Naive thymus-derived CD8-positive, alpha-beta T cell (primary cell): ENCODE measurements at places on chromosomes 2 and 18. TPM values are rescaled to one million over a fixed set of nuclear protein-coding genes. Genes with fewer than 3 reads are reported as not detected.

The RBKS gene
- 1.8 TPM for total RNA-seq

The SCN2A gene
- not detected for total RNA-seq

GRCh38 chr2:14072338-14072737 lies 560.2 kb upstream of the LRATD1 start:
- no peak for DNase-seq

The PTPN18 gene
- total RNA-seq = 42.8 TPM

- DNase-seq = no peak
Measured at GRCh38 chr2:38077431-38077769, 1.4 kb upstream of the CYP1B1 start.

GRCh38 chr2:32925283-32925815 lies 21.4 kb upstream of the LTBP1 start:
- no peak for DNase-seq

GRCh38 chr2:178477443-178478129 lies 814 bp downstream of the FKBP7 start:
- DNase-seq = no peak

DNA sequence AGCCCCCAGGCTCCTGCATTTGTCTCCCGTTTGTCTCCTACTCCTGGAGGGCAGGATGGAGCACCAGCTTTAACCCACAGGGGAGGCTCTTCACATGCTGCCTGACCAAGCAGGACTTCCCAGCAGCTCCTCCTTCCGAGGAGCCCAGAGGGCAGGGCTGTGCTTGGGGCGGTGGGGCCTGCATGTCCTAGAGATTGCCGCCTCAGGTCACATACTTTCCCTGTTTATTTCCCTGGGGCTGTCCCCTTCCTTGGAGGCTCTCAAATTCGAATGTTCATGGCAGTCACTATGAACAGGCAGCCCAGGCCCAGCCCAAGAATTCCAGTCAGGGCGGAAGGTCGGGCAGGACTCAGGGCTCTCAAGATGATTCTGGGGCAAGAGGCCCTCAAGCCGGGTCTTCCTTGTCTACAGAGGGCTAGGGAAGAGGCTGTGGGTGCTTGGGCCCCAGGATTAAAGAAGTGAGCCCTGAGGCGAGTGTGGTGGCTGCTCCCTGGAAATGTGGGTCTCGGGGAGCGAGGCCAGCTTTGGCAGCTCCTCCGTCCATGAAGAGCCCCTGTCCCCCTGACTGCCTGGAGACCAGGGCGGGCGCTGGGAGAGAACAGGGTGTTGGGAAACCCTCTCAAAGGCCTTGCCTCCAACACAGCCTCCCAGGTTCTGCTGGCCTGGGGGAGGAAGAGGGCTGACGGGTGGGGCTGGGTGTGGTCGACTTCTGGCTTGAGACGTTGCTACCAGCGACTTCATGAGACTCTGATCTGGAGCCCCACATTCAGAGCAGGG lies 48.9 kb upstream of the HPCAL1 start:
- DNase-seq = no peak

- DNase-seq = peak; percentile 92
Measured at GRCh38 chr2:113173542-113174375, at the start of gene PSD4. Gene PSD4, plus strand, starts transcription at chr2:113173971. Its CDS starts 8,486 bp downstream, at chr2:113182457.

DNA sequence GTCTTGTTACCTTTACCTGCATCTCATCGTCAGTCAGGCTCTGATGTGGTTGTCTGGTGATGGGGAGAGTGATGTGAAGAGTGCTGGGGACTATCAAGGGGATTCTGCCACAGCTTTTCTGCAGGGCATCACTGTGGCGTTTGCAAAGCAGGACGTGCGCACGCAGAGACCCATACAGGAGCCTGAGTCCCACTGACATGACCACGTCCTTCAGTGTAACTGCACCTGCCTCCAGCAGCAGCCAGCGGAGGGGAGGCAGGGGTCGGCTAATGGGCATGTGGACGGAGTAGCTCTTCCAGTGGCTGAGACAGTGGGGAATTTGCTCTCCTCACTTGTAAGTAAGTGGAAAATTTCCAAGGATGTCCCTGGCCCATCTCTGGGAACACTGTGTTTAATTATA lies 6.5 kb downstream of the ALKAL2 start:
- no peak for DNase-seq

DNA sequence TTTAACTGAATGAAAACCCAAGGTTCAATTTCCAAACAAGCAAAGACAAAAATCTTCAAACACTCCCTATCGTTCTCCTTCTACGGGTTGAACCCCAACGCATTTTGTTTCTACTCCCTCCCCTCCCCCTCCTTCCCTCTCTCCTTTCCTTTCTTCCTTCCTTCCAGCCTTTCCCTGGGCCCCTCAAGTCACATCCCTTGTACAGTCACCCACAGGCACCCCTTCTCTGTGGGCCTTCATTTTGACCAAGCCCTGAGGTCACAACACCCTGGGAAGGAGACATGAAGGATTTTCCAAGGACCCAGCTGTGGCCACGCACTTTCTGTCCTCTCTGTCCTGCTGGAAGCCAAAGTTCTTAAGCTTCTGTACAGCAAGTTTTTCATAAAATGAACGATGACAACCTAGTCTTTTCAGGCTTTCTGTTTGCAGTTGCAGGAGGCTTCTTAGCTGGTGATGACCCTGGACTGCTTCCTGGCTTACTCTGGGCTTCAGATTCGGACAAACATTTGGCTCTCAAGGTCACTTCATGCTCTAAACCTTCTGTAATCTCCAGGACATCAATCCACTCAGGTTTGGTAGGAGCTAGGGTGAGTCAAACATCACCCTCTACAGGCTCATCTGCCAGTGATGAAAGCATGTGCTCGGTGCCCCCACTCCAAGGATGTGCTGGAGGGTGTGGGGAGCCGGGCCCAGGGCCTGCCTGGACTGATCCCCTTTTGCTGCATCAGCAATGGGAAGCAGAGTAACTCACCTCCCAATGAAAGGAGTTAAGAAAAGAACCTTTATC lies 25.5 kb downstream of the TMEM247 start:
- no peak for DNase-seq

DNA sequence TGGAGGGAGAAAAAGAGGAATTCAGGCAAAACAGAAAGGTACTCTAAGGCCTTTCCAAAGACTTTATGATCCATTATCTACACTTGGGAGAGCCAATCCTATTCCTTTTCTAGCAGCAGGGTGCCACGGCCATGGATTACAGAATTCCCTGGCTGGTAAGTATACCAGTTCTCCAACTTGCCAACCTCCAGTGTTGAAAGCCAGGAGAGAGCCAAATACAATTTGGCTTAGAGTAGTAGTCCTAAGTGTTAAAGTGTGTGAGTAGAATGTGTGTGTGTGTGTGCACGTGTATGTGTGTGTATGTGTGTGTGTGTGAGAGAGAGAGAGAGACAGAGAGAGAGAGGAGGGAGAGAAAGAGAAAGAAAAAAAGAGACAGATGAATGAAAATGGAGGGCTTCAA lies 43.3 kb downstream of the WDPCP start:
- DNase-seq = no peak

- DNase-seq = no peak
Measured at GRCh38 chr2:142582317-142582716, 295.1 kb upstream of the KYNU start.

DNA sequence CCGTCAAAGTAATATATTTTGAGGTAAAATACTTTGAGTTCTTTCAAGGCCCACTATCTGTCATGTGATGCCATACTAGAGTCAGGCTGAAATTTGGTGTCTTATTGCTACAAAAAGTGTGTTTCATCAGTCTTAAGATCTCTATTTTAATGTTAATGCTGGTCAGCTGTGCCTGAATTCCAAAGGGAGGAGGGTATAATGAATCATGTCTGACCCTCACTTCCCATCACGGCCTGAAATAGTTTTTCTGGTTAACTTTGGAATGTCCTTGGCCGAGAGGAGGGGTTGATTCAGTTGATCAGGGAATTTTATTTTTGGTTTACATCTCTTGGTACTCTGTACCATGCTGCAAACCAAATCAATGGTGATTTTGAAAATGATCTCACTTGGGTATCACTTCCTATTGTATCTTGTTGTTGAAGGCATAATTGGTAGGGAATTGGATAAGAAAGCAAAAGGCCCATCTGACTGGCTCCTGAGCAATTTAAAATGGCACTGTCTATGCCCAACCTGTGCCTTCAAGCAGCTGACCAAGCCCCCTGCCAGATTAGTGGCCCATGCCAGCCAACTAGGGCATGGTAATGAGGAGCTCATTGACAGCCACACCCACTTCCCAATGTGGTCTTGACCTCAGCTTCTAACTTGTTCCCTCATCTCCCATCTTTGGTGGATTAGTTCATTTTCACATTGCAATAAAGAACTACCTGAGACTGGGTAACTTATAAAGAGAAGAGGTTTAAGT lies 6.1 kb upstream of the SLC35F5 start:
- DNase-seq = no peak

DNA sequence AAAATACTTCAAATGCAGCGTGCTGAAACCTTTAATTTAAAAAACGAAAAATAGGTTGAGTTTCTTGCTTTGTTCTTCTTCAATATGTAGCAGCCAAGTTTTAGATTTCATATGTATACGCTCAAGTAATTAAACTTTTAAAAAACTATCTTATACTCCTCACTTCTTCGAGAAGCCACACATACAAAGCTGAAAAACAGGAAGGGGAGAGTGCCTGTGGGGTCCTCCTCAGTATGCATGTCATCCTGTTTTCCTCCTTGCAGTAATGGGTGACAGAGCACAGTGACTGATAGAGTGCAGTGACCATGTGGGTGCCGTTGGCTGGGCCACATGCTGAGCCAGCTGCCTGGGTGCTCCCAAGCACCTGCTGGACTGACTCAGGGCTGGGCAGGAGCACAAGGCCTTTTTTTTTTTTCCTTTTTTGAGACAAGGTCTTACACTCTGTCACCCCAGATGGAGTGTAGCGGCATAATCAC lies 33.3 kb downstream of the UXS1 start:
- peak; percentile 73 for DNase-seq

The AQP12A gene
- not detected for total RNA-seq

The HIBCH gene
- total RNA-seq = 18.5 TPM

The TP53I3 gene
- total RNA-seq = 1.0 TPM

DNA sequence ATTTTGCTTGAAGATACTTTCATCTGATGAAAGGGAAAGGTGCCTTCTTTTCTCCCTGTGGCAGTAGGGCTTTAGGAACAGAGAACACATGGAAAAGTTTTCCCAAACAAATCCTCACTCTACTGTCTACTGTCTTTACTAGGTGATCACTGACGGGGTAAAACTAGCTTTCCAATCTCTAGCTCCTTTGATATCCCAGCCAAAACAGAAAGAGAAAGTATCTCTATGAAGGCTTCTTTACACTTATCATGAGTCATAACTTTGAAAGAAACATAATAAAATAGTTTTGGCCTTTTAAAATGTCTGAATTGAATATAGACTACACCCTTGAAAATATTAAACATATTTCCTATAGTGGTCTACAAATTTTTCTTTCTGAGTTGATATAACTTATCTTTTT lies 214.5 kb downstream of the DSEL start:
- peak; percentile 28 for DNase-seq

DNA sequence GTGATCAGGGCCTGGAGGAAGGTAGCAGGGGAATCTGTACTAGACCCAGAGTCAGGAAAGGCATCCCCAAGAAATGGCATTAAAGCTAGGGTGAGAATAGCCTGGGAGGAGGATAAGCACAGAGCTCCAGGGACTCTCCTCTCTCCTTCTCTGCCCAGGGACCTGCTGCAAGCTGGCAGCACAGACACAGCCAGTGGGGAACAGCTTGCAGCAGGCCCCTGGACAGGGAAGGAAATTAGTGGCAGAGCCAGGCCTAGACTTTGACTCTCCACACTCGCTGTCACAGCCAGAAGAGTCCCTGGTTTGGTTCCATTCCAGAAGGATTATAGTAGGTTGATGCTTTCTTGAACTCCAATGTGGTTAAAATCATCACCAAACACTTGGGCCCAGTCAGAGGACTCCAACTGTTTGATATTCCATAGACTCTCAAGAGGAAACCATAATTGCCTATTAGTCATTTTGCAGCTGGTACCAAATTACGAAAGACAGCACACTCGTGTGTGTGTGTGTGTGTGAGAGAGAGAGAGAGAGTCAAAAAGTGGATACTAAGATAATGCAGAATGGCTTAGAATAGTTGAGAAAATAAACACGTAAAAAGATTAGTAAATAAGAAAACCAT lies 95.5 kb upstream of the ATP8B1 start:
- no peak for DNase-seq

The KRTCAP3 gene
- 23.7 TPM for total RNA-seq

GRCh38 chr2:12923907-12924610 lies 207.3 kb downstream of the TRIB2 start:
- no peak for DNase-seq

The ARHGAP25 gene
- 124 TPM for total RNA-seq

DNA sequence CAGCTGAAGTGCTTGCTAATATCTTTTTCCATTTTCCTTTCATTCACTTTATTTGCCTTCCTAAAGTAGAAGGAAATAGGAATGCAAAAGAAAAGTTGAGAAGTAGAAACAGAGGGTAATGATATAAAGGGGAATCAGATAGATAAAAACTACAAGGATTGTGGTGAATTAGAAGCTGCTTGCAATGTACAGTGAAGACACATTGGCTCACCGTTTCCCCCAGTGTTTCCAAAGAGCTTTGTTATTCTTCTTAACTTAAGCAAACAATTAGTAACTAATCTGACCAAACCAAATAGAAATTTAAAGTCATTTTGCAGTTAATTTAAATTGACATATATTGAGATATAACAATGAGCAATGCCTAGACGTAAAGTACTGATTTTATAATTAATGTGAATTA lies 63.4 kb downstream of the RELCH start:
- DNase-seq = no peak

GRCh38 chr18:50097702-50098101 lies 97.2 kb downstream of the MYO5B start:
- no peak for DNase-seq

The CASP10 gene
- 47.2 TPM for total RNA-seq

The LBX2 gene
- not detected for total RNA-seq

The HOXD9 gene
- total RNA-seq = not detected

The C2orf78 gene
- total RNA-seq = not detected

The LYG1 gene
- total RNA-seq = 3.8 TPM

DNA sequence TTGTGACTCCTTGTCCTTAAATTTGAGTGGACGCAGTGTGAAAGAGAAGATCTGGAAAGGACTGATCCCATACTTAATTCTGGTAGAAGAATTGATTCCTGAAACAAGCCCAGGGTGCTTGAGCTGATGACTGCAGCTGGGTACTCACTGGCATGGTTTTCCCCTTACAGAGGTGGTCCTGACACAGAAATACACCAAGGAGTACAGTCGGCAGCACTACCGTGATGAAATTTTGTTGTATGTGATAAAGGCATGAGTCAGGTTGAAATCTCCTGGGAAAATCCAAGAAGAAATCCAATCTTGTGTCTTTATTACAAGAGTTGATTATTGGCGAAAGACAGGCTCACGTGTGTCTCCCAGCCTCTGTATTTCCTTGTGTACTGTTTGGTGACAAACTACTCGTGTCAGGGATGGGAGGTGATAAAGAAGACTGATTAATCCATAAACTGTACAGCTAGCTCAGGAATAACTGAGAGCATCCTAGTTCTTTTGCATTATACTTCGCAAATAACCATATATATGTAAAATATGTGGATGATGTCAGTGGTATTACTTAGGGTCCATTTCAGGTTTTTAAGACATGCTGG lies 76.6 kb downstream of the RAPGEF4 start:
- DNase-seq = no peak

The SCN1A gene
- not detected for total RNA-seq
